Small intestine (tissue), 16 donors: ENCODE measurements at places on chromosomes 5 and 9.

DNA sequence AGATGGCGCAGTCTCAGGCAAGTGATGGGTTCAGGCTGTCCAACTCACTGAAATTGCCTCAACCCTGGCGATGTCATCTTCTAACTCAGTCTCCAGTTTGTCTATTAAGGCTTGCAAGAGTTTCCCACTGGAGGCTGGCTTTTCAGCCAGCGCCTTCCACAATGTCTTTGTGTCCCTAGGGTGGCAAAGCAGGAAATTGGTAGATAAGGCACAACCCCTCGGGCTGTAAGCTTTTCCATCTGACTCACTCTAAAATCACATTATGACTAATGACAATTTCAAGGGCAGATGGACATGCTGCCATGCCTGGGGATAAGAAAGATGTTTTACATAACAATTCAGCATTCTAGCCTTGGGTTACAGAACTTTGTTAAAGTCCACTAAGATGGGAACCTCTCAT lies 61.9 kb downstream of the MROH2B start:
- no peak for DNase-seq
- no peaks in the 10 kb centered on the region for H3K27me3 ChIP-seq
- H3K4me1 ChIP-seq: no peaks in the 10 kb centered on the region
- no peaks in the 10 kb centered on the region for H3K36me3 ChIP-seq

DNA sequence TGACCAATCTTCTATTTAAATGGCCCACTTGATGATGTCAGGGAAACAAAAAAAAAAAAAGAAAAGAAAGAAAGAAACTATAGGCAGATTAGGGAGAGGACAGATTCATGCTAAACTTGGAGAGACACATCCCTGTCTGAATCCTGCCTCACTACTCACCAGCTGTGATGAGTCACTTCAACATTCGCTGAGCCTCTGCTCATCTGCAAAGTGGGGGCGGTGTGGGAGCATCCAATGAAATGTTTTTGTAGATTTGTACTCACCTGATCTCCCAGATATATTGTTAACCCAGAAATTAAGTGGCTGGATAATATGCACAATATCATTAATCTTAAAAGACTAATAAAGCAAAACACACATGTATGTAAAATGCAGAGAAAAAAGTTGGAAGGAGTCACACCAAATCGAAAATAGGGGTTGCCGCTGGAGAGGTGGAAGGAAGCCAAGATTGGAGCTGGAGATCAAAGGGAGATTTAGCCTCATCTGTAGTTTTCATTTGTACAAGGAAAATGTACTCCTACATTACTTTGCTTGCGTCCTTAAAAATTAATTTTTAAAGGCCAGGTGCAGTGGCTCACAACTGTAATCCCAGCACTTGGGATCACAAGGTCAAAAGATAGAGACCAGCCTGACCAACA lies 17.0 kb upstream of the ERGIC1 start:
- no peaks in the 10 kb centered on the region for H3K36me3 ChIP-seq
- H3K27me3 ChIP-seq: no peaks in the 10 kb centered on the region
- no peak for DNase-seq
- H3K27ac ChIP-seq: no peak overlapping the region
- H3K4me1 ChIP-seq: no peaks in the 10 kb centered on the region

- no peaks in the 10 kb centered on the region for H3K36me3 ChIP-seq
- no peaks in the 10 kb centered on the region for H3K4me1 ChIP-seq
- H3K27me3 ChIP-seq: no peaks in the 10 kb centered on the region
- DNase-seq: no peak
- H3K27ac ChIP-seq: no peak overlapping the region
Observed at GRCh38 chr5:76926329-76927105, 26.3 kb upstream of the CRHBP start.

DNA sequence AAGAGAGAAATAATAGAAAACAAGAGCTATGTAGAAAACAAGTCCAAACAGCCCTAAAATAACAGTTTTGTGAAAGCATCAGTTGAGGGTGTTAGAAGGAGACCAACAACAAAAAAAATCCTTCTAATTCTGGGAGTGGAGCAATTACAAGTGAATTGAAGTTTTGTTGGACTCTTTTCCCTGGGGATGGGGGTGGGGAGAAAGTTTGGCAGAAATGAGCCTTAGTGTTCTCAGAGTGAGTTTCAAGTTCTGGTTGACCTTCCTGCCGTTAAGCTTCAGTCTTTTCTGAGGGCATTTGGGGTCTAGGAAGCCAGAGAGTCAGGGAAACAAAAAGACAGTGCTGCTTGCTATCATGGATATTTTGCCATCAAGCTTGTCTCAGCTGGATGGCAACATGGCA lies 106.3 kb upstream of the TRIM32 start:
- no peak overlapping the region for H3K27ac ChIP-seq
- H3K27me3 ChIP-seq: no peaks in the 10 kb centered on the region
- no peaks in the 10 kb centered on the region for H3K4me1 ChIP-seq
- H3K36me3 ChIP-seq: no peaks in the 10 kb centered on the region
- no peak for DNase-seq

DNA sequence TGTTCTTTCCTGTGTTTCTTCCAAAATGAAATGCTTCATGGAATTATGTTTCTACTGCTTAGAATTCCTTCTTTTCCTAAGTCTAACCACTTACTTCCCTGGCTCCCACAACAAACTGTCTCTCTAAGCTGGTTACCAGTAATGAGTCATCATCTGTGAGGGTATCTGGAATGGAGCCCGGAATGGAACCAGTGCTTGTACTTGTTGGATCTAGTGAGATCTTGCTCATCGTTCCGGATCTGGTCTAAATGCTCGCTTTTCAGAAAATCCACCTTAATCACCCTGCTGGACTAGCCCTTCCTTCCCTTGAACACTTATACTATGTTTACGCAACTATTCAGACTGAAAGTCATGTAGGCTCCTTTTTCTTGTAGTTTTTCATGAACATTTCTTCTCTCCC lies 184.8 kb downstream of the PBX3 start:
- H3K27ac ChIP-seq: no peak overlapping the region
- peaks cover 2% of the 10 kb centered on the region for H3K36me3 ChIP-seq
- H3K27me3 ChIP-seq: no peaks in the 10 kb centered on the region
- no peak overlapping the region for H3K4me3 ChIP-seq
- no peak for DNase-seq
- H3K4me1 ChIP-seq: no peaks in the 10 kb centered on the region

GRCh38 chr5:155148694-155149093 lies 135.1 kb downstream of the KIF4B start:
- DNase-seq: no peak
- H3K4me3 ChIP-seq: no peak overlapping the region
- no peaks in the 10 kb centered on the region for H3K36me3 ChIP-seq
- H3K4me1 ChIP-seq: no peaks in the 10 kb centered on the region
- no peaks in the 10 kb centered on the region for H3K27me3 ChIP-seq
- H3K27ac ChIP-seq: no peak overlapping the region

- DNase-seq: no peak
- H3K27ac ChIP-seq: no peak overlapping the region
- no peaks in the 10 kb centered on the region for H3K36me3 ChIP-seq
- H3K4me3 ChIP-seq: no peak overlapping the region
- H3K27me3 ChIP-seq: no peaks in the 10 kb centered on the region
- no peaks in the 10 kb centered on the region for H3K4me1 ChIP-seq
Observed at GRCh38 chr5:4584982-4585381, 555.1 kb upstream of the ADAMTS16 start.

DNA sequence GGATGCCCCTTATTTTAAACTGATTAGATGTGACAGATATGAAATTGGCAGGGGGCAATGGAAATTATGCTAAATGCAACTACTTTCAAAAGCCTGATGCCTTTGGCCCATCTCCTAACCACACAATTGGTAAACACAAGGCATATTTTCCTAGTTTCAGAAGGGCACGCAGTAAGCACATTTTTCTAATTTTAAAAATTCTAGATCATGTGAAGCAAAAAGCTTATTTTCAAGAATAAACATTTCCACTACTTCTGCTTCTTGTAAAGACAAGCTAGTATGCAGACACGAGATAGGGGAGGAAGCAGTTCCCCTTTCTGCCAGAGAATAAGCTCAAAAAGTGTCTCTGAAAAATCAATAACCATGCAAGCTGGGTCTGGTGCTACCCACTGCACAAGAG lies 67.7 kb downstream of the ABCA1 start:
- H3K4me3 ChIP-seq: no peak overlapping the region
- DNase-seq: no peak
- no peaks in the 10 kb centered on the region for H3K36me3 ChIP-seq
- H3K27me3 ChIP-seq: no peaks in the 10 kb centered on the region

- H3K36me3 ChIP-seq: no peaks in the 10 kb centered on the region
- no peaks in the 10 kb centered on the region for H3K27me3 ChIP-seq
- H3K27ac ChIP-seq: no peak overlapping the region
Observed at GRCh38 chr5:180172447-180173197, 36.4 kb downstream of the RASGEF1C start.

DNA sequence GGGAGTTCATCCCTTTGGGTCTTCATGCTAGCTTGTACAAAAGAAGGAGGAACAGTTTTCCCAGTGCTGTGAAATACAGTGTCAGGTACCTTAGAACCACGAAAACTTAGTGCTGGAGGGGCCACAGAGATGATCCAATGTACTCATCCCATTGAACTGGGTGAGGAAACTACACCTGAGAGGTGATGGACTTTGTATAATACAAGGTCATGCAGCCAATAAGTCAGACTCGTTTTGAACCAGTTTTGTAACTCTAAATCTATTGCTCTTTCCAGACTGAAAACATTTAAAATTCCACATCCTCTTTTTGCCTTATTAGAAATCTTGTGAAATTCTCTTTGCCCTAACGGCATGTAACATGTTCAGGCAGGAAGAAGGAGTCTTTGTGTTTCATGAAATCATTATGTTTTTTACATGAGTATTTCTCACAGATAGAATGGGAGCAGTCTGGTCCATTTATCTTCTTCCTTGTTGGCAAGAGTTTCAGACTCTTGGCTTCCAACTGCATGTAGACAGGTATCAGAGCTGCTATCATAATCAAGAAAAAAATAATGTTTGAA lies 146.8 kb upstream of the FBXL7 start:
- H3K36me3 ChIP-seq: no peaks in the 10 kb centered on the region
- no peak overlapping the region for H3K27ac ChIP-seq
- H3K4me1 ChIP-seq: no peaks in the 10 kb centered on the region
- DNase-seq: no peak
- no peak overlapping the region for H3K4me3 ChIP-seq

- no peak overlapping the region for H3K27ac ChIP-seq
- H3K4me3 ChIP-seq: no peak overlapping the region
- H3K36me3 ChIP-seq: no peaks in the 10 kb centered on the region
- no peak for DNase-seq
- no peaks in the 10 kb centered on the region for H3K4me1 ChIP-seq
Observed at GRCh38 chr5:106522296-106522695, 1148.4 kb downstream of the EFNA5 start.

GRCh38 chr5:157109744-157110143 lies 900 bp upstream of the HAVCR2 start:
- H3K4me3 ChIP-seq: no peak overlapping the region
- peak overlapping the region; percentile 8 for H3K27ac ChIP-seq
- DNase-seq: no peak
- no peaks in the 10 kb centered on the region for H3K4me1 ChIP-seq
- no peaks in the 10 kb centered on the region for H3K36me3 ChIP-seq

DNA sequence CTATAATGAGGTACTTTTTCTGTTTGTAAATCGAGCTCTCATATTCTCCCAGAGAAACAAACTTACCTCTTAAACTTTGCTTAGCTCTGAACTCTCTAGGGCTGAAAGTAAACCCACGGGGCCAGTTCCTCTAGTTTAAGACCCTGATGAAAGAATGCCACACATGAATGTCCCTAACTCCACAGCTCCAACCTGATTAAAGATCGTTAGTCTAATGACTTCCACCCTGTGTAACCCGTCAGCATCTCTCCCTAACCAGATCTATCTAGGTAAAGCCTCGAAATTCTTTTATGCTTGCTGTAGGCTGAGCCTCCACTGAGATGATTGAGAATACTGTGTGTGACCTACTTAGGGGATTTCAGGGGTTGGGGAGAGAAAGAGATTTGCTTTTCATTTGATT lies 27.0 kb downstream of the ADRA1B start:
- no peaks in the 10 kb centered on the region for H3K36me3 ChIP-seq
- H3K4me3 ChIP-seq: no peak overlapping the region
- H3K27me3 ChIP-seq: no peaks in the 10 kb centered on the region
- no peaks in the 10 kb centered on the region for H3K4me1 ChIP-seq
- H3K27ac ChIP-seq: no peak overlapping the region

GRCh38 chr9:98989036-98990000 lies 45.6 kb downstream of the COL15A1 start:
- no peak overlapping the region for H3K27ac ChIP-seq
- no peak overlapping the region for H3K4me3 ChIP-seq
- H3K27me3 ChIP-seq: no peaks in the 10 kb centered on the region
- no peaks in the 10 kb centered on the region for H3K4me1 ChIP-seq

GRCh38 chr5:117411701-117412100 lies 837.1 kb upstream of the SEMA6A start:
- no peaks in the 10 kb centered on the region for H3K4me1 ChIP-seq
- H3K4me3 ChIP-seq: no peak overlapping the region
- no peaks in the 10 kb centered on the region for H3K27me3 ChIP-seq
- H3K27ac ChIP-seq: no peak overlapping the region
- no peak for DNase-seq
- H3K36me3 ChIP-seq: no peaks in the 10 kb centered on the region

GRCh38 chr5:112918679-112919078 lies 3.3 kb downstream of the REEP5 start:
- no peaks in the 10 kb centered on the region for H3K27me3 ChIP-seq
- DNase-seq: no peak
- H3K27ac ChIP-seq: no peak overlapping the region

- no peak overlapping the region for H3K27ac ChIP-seq
- no peak overlapping the region for H3K4me3 ChIP-seq
- H3K36me3 ChIP-seq: no peaks in the 10 kb centered on the region
- H3K4me1 ChIP-seq: no peaks in the 10 kb centered on the region
- no peaks in the 10 kb centered on the region for H3K27me3 ChIP-seq
Observed at GRCh38 chr5:162939991-162940390, 497.4 kb upstream of the CCNG1 start.

DNA sequence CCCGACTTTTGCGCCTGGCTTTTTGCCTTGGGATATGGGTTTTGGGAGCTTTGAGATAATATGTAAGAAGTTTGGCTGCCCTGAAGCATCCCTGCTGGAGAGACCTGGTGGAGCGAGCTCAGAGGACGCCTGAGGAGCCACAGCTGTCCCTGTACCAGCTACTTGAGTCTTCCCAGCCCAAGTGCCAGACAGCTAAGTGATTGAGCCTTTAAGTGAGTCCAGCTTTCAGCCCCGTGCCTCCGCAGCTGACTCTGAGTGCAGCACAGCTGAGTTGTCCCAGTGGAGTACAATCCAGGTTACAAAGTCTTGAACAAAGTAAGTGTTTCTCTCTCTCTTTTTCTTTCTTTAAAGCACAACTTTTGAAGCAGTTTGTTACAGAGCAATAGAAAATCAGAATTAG lies 203.8 kb upstream of the DAP start:
- H3K4me1 ChIP-seq: no peaks in the 10 kb centered on the region
- DNase-seq: no peak
- H3K27me3 ChIP-seq: no peaks in the 10 kb centered on the region
- no peak overlapping the region for H3K4me3 ChIP-seq
- no peaks in the 10 kb centered on the region for H3K36me3 ChIP-seq
- H3K27ac ChIP-seq: no peak overlapping the region

DNA sequence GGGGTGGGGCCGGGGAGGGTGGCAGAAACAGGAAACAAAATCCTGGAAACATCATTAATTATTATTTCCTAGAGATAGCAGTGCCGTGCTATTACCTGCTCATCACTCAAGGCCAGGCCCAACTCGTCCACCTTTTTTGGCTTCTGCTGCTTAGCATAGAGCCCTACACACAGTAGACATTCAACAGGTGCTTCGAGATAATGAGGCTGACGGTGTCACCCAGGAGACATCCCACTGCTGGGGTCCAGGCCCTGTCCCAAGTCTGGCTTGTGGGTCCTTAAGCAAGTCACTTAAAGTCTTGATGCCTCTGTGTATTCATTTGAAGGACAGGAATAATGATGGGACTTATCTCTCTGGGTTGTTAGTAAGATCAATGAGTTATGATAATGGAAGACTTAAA lies 506.6 kb downstream of the BNC2 start:
- H3K4me1 ChIP-seq: no peaks in the 10 kb centered on the region
- H3K4me3 ChIP-seq: no peak overlapping the region
- H3K36me3 ChIP-seq: no peaks in the 10 kb centered on the region
- H3K27ac ChIP-seq: peak overlapping the region; percentile 25
- DNase-seq: no peak
- H3K27me3 ChIP-seq: no peaks in the 10 kb centered on the region
